Naive thymus-derived CD4-positive, alpha-beta T cell (primary cell): ENCODE measurements at places on chromosomes 2 and 18.

GRCh38 chr2:195151711-195152110 is 505.3 kb upstream of the SLC39A10 start:
- DNase-seq: no peak

DNA sequence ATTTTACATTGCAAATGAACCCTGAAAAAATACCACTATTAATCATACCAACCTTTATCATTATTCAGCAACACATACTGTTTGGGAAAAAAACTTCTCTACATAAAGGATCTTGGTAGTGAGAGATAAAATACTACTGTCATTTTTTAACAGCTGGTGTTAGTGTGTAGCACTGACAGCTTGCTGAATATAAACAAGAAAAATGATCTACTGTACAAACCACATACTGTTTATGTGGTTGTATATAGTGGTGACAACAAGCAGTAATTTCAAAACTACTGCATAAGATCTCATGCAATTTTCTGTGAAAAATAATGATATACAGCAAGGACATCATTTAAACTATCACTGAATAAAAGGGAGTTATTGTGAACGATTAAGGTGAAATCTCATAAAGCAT is 601.2 kb downstream of the LRP1B start:
- no peak for DNase-seq

DNA sequence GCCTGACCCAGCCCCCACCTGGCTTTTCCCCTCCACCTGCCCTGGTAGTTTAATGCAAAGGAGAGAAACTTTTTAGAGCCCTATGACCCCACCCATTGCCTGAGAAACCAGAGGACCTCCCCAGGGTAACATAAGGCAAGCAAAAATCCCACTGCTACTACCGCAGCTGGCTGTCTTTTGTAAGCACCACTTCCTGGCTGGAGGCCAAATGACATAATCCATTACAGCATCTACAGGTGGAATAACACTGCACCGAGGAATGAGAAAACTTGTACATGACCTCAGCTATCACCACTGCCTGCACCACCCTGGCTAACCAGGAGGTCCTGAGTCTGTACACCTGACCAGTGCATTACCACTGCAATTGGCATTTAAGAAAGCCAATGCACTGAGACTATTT is 149.6 kb upstream of the GALNT5 start:
- no peak for DNase-seq

GRCh38 chr2:129242269-129242668 is 737.2 kb upstream of the RAB6C start:
- DNase-seq: no peak

DNA sequence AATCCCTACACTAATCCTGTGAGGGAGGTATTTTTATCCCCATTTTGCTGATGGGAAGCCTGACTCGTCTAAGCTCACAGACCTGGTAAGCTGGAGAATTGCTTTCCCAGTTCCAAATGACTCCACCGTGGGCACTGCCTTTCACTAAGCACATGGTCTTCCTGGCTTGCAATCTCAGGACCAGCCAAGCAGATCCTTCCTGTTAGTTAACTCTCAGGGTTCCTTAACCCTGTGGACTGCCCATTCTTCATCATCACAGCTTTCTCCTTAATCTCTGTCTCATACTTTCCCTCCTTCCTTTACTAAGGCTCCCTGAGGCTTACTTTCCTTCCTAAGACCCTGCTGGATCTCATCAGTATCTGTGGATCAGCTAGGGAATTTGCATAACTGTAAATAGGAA is 122.2 kb upstream of the ZEB2 start:
- DNase-seq: no peak

DNA sequence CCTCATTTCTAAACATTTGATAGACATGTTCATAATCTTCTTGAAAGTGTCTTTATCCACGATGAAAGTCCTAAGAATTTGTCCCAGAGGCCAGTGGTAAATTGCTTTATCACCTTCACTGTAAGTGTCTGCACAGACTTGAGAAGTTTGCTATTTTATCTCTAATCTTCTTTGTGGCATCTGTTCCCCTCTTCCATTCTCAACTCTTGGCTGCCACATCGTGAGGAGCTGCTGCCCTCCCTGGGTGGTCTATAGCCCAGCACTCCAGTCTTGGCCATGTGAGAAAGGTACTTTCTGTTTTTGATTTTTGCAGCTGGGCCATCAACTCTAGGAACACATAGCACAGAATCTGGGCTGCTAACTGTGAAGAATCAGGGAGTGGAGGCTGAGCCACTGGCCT is 45.5 kb downstream of the SLC14A2 start:
- no peak for DNase-seq

DNA sequence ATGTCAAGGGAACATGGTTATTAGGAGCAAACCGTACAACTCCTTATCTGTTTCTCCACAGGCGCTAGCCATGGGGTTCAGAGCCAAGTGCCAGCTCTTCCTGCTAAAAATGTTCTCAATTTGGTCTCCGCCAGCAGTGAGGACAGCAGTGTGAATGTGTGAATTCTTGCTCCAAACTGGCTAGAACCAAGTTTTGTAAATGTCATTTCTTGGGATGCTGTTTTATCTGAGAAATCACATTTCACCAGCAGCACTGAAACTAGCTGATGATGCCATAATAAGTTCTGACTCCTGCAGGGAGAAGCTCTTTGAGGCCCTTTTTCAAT is 140.6 kb upstream of the LGALSL start:
- no peak for DNase-seq

- DNase-seq: no peak
These were observed 123.3 kb downstream of the PRKCE start for GRCh38 chr2:45774688-45775244.

- DNase-seq: no peak
These were observed 573.0 kb downstream of the GALR1 start for GRCh38 chr18:77822632-77823031.

DNA sequence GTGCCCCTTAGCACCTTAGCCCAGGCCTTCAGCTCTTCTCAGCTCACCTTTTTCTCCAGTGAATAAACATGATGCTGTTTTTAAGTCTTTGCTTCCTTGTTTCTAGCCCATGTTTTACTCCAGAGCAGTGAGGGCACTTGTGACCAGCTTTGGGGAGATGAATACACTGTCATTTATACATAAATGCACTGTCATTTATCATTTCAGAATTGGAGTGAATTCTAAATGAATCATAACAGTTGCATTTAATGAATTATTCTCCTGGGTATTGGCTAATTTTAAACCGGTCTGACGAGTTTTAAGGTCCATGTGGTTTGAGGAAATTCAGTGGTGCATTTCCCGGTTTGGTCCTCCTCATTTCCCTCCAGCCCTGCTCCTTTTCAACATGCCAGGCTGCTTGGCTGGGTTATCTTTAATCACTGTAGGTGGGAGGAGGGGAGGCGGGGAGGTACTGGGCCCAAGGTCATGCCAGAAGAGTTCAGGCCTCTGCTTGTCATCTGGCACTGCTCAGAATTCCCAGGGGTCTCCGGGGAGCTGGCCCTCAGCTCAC is 23.9 kb downstream of the PRKCE start:
- DNase-seq: no peak

GRCh38 chr2:210873631-210874030 is 317.2 kb downstream of the CPS1 start:
- DNase-seq: no peak

- no peak for DNase-seq
These were observed 55.5 kb upstream of the ADAM23 start for GRCh38 chr2:206387808-206388207.

DNA sequence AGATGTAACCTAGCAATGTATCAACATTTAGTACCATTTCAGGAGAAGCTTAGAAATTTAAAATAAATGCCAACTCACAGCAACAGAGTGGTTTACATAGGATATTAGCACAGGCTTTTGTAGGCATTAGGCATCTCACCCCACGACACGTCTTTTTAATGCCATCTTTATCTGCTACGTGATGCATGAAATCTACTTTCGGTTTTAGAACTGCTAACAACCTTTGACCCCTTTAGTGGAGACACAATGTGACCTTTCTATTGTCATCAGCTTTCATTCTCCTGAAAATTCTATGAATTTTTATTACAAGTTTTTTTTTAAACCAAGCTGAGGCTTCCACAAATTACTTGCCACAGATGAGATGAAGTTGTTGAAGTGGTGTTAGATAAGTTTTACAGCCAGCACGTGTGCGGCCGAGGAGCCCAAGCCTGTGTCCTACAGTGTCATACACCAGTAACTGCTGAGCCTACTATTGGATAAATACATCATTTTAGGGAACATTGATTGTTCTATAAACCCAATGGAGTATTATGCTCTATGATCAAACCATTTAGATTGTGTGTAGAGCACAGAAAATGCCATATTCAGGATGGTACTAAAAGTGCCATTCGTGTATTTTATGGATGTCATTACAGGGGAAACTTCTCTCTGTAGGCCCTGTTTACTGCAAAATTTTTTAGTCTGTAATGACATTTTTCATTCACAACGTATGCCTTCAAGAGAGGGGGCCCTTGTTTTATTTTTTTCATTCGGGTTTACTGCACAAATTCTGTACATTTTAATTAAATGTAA is 151.6 kb downstream of the PTGR3 start:
- no peak for DNase-seq

DNA sequence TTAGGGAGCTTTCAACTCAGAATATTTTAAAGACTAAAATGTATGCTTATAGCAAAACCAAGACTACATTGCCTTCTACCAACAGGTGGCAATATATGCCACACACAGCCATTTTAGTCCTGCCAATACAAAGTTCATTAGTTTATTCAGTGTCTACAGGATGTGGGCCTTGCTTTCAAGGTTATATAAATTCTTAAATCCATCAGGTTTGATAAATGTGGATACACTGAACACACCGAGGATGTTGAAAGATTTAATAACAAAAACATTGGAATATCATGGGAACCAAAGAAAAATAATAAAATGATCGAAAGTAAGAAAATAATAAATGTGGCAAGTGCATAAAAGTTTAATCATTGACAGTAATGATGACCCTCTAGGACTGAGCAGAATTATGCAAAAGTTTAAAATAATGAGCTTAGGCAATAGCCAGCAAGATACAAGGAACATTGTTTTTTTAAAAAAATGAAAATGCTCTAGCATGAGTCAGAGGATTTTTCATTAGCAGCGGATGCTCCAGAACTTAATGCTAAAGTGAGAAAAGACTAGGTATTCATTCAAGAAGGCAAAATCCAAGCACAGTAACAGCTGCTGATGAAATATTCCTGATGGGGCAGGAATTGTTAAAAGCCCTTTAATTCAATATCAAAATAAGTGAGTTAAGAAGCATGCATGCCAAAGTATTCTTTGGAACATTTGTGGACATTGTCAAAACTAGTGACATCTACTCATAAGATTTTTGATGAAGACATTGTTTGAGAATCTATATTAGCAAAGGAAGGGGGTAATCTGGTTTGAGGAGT is 14.2 kb downstream of the SCN9A start:
- DNase-seq: no peak

DNA sequence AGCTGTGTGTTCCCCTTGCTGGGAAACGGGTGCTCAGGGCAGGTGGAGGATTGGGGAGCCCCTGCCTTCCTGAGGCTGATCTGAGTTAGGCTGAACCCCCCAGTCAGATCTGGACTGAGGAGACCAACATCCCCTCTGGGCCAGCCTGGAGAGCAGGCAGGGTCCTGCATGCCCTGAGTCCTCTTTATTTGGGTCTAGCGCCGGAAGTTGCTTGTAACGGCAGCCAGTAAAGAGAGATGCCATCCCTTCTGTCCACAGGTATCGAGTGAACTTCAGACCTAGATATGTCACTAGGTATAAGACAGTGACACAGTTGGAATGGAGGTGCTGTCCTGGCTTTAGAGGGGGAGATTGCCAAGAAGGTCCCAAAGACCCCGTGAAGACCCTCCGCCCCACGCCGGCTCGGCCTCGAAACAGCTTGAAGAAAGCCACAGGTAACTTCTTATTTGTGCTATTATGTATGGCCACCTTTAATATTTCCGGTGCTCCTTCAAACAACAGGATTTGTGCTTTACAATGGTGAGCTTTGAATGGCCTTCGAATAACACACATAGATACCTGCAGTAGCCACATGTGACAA is 38.0 kb downstream of the EMILIN2 start:
- no peak for DNase-seq

GRCh38 chr18:13300029-13300428 is 81.5 kb downstream of the LDLRAD4 start:
- no peak for DNase-seq

DNA sequence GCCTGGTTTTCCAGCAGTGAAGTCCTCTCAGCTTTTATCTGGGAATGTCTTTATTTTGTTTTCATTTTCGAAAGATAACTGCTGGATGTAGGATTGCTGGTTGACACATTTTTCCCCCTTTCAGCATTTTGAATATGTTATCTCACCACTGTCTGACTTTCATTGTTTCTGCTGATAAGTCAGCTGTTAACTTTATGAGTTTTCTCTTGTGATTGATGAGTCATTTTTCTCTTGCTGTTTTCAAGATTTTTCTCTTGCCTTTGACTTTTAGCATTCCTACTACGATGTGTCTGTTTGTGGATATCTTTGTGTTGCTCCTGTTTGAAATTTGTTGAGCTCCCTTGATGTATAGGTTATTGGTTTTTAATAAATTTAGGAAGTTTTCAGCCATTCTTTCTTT is 85.5 kb downstream of the AGPS start:
- no peak for DNase-seq

GRCh38 chr2:219828127-219828526 is 200.7 kb downstream of the SLC4A3 start:
- DNase-seq: no peak

DNA sequence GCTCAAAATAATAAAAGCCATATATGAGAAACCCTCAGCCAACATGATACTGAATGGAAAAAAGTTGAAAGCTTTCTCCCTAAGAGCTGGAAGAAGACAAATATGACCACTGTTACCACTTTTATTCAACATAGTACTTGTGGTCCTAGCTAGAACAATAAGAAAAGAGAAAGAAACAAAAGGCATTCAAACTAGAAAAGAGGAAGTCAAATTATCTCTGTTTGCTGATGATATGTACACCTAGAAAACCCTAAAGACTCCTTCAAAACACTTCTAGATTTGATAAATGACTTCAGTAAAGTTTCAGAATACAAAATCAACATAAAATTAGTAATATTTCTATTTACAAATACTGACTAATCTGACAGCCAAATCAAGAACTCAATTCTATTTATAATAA is 328.8 kb upstream of the GCFC2 start:
- no peak for DNase-seq

DNA sequence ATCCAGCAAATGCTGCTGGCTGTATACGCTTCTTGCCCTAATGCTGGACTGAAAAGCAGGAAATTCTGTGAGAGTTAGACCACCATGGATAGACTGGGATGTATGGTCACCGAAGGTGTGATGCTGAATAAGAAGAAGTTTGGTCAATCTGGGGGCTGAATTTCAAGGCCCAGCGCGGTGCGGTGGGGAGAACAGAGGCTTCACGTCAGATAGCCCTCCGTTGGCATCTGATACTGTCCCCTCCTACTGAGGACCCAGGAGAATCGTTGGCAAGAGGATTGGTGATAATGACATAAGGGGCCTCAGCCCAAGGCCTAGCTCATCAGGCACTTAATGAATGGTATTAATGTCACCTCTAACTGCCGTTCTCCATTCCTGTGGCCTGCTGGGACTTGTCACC is 97.3 kb upstream of the ST3GAL5 start:
- no peak for DNase-seq

DNA sequence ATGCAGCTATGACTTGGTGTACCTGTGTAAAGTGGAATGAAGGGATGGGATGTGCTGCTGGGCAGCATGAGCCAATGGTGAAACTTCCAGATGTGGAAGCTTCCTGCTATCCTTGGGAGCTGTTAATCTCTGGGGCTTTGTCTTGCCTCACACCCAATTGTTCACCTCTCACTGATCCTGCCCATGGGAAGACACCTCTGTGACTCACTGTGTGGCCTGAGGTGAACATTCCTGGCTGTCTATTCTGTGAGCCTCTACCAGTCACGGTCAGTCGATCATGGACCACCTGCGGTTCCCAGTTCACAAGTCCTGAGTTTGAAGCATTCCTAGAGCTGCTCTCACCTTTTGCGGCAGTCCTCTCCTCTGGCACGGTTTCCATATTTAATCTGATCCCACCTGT is 12.1 kb downstream of the NEURL3 start:
- DNase-seq: no peak
